ENCODE measurements at places on chromosomes 5 and 9. TPM values are rescaled to one million over a fixed set of nuclear protein-coding genes. Genes with fewer than 3 reads are reported as not detected.
A peak's percentile ranks its signal among the peaks of the same experiment; 100 is the strongest.

PDE6A gene
- 3.6 TPM for total RNA-seq

PCDHA4 gene
- 25.2 TPM for total RNA-seq

HK3 gene
- total RNA-seq, result not detected

NOL8 gene
- 17.3 TPM for total RNA-seq

PCDHAC2 gene
- 6.8 TPM for total RNA-seq

DNA sequence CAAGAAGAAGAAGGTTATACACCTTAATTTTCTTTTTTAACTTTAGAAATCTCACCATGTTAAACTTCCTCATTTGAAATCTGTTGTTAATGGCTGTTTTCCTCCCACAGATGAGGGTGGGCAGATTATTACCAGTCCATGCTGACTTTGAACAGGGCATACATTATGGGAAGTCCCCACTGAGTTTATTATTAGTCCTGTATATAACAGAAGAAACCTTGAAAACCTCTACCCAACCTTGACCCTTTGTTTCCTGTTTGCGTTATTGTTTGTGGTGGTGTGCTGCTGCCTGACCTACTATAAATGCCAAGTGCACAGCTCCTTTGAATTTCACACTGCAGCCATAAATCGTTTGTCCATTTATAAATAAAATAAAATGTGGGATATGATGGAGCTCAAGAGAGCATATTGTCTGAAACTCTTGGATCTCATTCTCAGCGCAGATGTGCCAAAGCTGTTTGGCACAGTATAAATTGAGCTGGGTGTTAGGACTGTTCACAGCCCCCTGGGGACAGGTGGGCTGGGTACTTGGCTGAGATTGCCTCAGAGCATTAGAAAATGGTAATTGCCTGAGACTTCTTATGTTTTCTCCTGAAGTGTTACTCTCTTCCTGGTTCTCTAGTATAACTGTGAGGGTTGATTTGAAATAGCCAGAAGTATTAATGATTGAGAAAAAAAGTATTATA, 139.6 kb downstream of the SPATA31D1 start:
- no peak overlapping the region for H3K27ac ChIP-seq
- no peak overlapping the region for H3K4me3 ChIP-seq
- no peaks in the 10 kb centered on the region for H3K4me1 ChIP-seq
- H3K27me3 ChIP-seq, result no peaks in the 10 kb centered on the region
- no peaks in the 10 kb centered on the region for H3K36me3 ChIP-seq
- no peak for DNase-seq

DNA sequence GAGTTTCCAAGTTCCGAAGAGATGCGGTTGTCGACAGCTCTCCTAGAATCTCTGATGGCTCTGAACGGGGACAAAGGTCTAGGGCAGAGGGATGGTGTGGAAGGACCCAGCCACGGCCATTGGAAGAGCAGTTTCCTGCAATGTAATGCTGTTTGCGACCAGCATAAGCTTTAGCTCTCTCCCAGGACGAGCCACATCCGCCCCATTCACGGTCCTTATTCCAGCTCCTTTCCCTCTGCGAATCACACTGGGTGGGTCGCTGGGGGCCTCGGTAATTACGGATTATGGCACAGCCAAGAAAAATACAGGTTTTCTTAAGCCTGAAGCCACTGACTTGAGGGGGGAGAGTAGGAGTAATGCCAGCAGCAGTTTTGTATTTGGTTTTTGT, 22.7 kb downstream of the ANXA2R start:
- peak overlapping the region; percentile 73 for H3K4me3 ChIP-seq
- H3K4me1 ChIP-seq, result peaks cover 4% of the 10 kb centered on the region
- H3K27ac ChIP-seq, result peak overlapping the region; percentile 93

DNA sequence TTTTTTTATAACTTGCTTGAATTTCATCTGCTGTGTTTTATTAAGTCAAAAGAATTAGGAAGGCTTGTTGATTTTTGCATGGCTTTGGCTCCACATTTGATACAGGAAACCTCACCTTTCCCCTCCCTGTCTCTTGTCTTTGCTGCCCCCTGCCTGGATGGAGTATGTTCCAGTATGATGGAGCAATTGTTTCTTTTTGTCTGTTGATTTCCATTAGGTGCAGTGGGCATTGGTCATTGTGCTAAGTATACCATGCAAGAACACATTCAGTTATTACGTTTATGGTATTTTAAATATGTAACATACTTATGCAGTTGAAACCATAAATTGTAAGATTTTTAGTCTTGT, 19.6 kb downstream of the TJP2 start:
- H3K4me1 ChIP-seq, result peaks cover 40% of the 10 kb centered on the region
- H3K4me3 ChIP-seq, result no peak overlapping the region
- H3K36me3 ChIP-seq, result no peaks in the 10 kb centered on the region
- no peaks in the 10 kb centered on the region for H3K27me3 ChIP-seq

DNA sequence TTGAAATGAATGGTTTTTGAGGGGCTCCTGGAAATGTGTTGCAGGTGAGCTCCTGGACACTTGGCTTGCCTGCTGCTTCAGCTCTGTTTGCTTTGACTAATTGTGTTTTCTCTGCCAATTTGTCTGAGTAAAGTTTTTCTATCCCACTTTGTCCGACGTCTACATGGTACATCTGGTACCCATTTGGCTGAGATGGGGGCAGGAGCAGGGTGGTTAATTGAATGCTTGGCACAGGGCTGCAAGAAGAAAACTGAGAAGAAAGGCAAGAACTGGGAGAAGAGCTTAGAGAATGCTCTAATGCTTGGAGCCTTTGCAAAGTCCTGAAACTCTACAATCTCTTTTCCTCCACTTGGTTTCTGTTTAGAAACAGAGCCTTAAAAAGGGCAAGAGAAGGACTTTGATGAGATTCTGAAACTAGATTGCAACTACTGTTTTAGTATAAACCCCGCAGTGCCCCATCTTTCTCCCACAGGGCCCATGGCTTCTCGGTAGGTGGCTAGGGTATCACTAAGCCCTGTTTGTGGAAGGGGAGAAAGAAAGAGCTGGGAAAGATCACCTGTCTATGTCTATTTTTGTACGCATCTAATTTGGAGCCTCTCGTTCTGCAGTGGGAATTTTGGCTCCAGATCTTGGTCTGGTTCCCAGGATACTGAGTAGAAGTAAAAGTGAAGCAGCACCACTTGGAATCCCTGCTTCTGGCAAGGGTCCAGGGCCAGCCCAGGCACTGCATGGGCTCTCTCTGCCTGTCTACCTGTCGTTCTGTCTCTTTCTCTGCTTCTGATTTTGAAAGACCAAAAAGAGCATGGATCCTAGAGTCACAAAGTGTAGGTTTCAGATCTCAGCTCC, 214.4 kb downstream of the SEMA6A start:
- H3K4me1 ChIP-seq, result no peaks in the 10 kb centered on the region
- peak overlapping the region; percentile 8 for H3K27ac ChIP-seq
- H3K4me3 ChIP-seq, result no peak overlapping the region
- peak; percentile 19 for DNase-seq

GRCh38 chr5:172002310-172002709, 4.1 kb downstream of the FBXW11 start:
- H3K27me3 ChIP-seq, result no peaks in the 10 kb centered on the region
- peaks cover 22% of the 10 kb centered on the region for H3K4me1 ChIP-seq
- DNase-seq, result no peak
- H3K36me3 ChIP-seq, result no peaks in the 10 kb centered on the region
- no peak overlapping the region for H3K4me3 ChIP-seq
- H3K27ac ChIP-seq, result no peak overlapping the region

- peaks cover 25% of the 10 kb centered on the region for H3K4me1 ChIP-seq
- no peaks in the 10 kb centered on the region for H3K36me3 ChIP-seq
- H3K27ac ChIP-seq, result peak overlapping the region; percentile 94
- H3K4me3 ChIP-seq, result peak overlapping the region; percentile 75
Observed at GRCh38 chr5:73564675-73565074, 764 bp downstream of the ANKRA2 start.

DNA sequence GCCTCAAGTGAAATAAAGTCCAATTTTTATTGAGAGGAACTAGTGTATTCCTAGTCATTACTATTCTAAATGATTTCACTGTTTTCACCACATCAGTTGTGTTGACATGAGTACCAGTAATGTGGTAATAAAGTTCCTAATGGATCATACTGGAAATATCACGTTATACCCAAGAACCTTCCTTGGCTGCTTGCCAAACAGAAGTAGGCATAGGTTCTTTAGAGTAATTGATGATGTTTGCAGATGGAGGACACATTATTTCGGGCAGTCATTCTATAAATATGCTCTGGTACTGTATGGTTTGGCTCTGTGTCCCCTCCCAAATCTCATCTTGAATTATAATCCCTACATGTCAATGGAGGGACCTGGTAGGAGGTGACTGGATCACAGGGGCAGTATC, 15.1 kb downstream of the SNCAIP start:
- no peak overlapping the region for H3K27ac ChIP-seq
- H3K27me3 ChIP-seq, result no peaks in the 10 kb centered on the region
- H3K4me3 ChIP-seq, result no peak overlapping the region
- no peaks in the 10 kb centered on the region for H3K4me1 ChIP-seq
- no peak for DNase-seq
- H3K36me3 ChIP-seq, result no peaks in the 10 kb centered on the region

DNA sequence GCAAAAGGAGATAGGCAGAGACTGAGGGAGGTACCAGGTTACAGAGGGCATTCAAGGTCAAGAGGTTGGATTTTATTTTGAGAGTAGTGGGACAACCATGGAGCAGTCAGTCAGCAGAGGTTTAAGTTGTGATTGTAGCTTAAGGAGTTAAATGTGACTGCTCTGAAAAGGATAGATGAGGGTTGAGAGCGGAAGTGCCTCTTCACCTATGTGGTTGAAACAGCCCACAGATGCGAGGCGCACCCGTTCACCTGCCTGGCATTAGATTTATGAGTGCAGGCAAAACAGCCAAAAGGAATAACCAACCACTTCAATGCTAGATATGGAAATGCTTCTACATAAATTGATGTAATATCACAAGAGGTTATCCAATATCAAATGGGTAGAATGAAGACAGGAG, 8.4 kb downstream of the ZNF474 start:
- no peak for DNase-seq
- H3K4me1 ChIP-seq, result no peaks in the 10 kb centered on the region
- H3K27me3 ChIP-seq, result no peaks in the 10 kb centered on the region
- H3K27ac ChIP-seq, result no peak overlapping the region
